Neural crest cell (in vitro differentiated cells): ENCODE measurements at places on chromosomes 3 and 15. TPM values are rescaled to one million over a fixed set of nuclear protein-coding genes. Genes with fewer than 3 reads are reported as not detected.

DNA sequence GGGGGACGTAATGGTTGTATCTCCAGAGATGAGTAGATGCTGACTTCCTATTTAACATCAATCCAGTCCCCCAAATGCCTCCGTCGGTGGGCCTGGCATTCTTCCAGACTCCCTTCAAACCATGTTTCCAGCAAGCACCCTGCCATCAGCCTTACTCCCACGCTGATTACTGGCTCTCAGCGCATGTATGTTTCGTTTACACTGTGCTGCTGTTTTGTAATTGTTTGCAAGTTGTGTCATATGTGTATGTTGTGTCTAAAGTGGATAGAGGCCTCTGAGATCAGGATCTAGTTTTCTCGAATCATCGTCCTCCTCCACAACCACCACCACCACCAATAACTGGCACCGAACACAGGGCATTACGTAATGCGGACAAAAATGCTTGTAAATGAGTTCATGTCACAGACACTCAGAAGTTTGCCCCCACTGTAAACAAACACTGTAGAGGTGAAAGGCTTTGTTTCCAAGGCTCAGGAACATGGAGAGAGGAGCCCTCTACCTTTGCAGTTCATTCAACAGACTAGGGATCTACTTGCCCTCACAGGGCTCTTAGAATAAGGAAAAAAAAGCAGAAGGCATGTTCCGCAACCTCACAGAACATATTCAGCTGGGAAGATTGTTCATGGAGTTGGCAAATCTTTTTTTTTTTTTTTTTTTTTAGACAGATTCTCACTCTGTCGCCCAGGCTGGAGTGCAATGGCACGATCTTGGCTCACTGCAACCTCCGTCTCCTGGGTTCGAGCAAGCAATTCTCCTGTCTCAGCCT, 46.1 kb upstream of the SEMA4B start:
- DNase-seq = no peak

DNA sequence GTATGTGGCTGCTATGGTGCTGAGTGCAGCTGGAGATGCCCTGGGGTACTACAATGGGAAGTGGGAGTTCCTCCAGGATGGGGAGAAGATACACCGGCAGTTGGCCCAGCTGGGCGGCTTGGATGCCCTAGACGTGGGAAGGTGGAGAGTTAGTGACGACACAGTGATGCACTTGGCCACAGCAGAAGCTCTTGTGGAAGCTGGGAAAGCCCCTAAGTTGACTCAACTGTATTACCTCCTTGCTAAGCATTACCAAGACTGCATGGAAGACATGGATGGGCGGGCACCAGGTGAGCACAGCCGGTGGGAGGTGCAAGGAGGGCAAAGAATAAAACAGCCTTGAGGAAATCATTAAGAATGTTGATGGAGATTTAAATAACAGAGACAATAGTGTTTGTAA, 2.9 kb downstream of the ADPRH start:
- no peak for DNase-seq

DNA sequence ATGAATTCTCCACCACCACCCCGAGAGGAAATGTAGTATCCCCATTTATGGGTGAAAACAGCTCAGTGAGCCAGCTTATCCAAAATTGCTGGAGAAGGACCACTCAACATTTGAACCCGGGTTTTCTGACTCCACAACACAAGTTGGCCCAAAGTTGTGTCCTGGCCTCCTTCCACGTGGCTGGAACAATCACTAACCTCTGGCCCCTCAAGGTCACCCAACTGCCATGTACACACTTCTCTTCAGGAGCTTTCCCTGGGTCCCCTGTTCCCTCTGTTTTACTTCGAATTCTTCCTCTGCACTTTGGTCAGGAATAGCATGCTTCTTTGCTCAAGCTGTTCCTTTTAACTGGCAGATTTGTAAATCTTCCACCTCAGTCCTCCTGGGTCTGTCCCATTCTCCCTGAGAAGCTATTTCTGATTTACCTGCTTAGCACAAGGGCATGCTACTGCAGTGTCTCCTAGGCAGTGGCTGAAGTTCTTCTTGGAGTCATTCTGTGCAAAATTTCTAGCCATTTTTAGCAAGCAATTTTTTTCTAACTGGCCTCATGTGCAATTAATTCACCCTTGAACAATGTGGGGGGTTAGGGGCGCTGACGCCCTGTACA, 39.2 kb downstream of the TRIM71 start:
- DNase-seq = no peak

DNA sequence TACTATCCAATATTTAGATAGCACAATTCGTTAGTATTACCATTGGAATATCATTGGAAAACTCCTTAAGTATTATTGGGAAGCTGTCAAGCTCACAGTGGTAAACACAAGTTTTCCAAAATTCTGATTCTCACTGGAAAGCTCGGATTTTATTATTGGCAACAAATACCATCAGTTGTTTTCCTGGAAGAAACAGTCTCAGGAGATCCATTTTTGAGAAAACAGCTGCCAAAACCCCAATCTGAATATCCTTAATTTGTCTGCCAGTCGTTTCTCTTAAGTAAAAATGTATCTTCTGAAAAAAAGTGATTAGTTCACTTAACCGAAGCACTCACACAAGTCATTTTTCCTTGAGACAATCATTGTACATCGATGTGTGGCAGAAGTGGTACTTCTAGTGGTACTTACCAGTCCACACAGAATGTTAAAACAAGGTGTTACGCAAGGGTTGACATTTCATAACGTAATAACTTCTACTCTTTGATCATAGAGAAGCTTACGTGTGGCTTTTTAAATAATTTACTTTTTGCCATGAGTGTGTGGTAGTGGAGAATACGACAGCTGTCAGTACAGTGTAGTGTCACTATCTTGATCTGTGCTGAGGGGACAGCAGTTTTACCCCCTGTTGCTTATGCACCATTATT, 74.9 kb downstream of the FAM43A start:
- DNase-seq = no peak

DNA sequence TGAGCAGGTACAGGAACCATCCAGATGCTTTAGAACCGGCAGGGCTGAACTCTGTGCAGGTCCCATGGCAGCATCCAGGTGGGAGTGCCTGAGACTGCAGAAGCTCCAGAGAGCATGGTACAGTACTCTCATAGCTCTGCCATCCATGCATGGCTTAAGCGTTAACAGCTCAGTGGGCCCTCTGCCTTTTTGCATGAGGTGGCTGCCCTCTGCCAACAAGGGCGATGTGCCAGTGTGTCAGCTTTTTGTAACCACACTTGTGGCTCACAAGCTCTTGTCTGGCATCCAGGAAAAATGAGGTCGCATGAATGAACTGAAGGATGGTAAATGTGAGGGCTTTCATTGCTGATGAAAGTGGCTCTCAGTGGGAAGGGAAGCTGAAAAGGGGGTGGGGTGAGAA, 950.1 kb downstream of the DIPK2A start:
- no peak for DNase-seq

DNA sequence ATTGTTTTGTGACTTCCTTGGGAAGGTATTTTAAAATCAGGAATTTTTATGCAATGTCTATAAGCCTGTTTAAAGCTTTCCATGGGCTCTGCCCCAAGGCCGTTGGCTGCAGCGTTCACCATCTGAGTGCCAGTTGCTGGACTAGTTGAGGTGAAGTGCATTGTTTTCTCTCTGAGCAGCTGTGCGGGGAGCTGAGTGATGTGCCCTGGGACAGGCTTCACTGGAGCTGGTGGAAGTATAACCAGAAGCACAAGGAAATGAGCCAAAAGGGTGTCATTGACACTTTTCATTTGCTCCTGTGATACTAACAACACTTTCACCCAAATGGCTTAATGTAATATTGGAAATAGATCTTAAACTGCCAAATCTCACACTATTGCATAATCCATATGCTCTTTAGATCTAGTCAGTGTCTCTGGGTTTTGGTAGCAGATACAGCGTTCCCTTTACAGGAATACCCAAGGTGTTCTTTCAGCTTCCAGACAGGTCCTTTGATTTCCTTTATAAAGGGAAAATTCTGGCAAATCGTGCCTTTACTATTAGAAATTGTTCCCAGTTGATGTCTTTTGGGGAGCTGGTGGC, 29.2 kb downstream of the APH1B start:
- DNase-seq = no peak

GRCh38 chr3:82100378-82100777, 338.9 kb upstream of the GBE1 start:
- no peak for DNase-seq

GRCh38 chr3:101195951-101196713, 124.2 kb downstream of the IMPG2 start:
- no peak for DNase-seq

DNA sequence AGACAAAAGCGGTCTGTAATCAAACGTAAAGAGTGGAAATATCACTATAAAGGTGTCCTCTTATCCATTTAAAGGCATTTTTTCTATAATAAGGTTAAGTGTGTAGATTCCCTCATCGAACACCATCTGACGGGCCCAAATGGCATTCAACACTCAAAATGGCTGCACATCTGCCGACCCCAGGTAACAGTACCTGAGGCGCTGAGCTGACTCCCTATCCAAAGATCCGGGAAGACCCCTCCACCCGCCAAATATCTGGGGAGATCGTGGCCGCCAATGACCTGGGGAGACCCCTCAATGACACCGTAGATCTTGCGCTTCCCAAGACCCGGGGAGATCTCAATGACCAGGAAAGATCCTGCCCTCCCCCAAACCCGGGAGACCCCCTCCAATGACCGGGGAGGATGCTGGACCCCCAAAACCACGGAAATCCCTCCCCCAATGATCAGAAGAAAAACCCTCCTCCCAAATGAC, 476 bp downstream of the IP6K2 start:
- peak; percentile 8 for DNase-seq

DNA sequence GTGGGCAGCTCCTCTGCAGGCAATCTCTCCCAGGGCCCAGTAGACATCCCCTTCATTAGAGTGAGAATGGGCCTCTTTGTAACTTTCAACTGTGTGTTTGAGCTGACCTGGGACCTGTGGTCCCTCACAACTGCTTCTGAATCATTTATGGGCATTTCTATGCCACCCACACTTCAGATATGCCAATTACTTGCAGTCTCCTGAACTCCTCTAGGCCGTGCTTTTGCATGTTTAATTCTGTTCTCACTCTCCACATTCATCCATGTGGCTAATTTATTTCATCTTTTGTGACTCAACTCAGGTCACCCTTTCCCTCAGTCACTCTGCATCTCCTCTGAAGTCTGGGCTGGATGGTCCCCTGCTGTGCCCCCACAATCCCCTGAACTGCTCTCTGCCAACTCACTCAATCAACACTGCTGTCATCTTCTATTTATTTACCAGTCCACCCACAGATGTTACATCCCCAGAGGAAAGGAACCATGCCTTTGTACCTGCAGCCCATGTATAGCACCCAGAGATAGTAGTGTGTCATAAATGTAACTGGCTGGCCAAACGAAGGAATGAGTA, 364.7 kb downstream of the EPHB1 start:
- no peak for DNase-seq

DNA sequence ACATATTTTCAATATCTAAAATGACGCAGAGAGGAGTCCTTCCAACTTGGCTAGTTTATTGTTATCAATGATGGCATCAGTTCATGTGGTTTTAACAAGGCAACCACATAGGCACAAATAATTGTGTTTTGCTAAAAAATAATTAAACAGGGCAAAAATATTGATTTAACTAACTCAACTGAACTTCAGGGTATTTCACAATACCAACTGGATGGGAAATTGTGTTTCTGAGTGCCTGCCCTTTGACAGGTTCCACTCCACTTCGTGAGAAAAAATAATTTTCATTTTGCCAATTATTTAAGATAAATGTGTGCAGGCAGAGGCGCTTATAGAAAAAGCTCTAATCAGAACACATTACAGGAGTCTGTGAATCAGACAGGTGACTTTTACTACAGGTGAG, 689.3 kb upstream of the CCDC54 start:
- no peak for DNase-seq

DNA sequence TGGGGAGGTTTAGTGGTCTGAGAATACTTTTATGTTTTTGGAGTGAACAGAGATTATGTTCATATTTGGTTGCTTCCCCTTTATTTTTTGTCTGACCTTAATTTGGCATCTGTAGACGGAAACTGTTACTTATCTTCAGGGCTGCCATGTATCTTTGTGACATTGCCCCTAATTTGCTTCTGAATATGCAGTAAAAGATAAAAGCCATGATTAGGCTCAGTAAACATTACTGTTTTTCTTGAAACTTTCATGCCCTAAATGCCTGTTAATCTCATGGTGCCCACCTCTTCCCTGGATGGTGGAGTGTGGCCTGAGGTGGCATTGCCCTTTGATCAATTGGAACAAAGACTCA, 106.7 kb downstream of the C3orf70 start:
- DNase-seq = no peak

- no peak for DNase-seq
Observed at GRCh38 chr3:153287017-153287416, 125.0 kb downstream of the RAP2B start.

DNA sequence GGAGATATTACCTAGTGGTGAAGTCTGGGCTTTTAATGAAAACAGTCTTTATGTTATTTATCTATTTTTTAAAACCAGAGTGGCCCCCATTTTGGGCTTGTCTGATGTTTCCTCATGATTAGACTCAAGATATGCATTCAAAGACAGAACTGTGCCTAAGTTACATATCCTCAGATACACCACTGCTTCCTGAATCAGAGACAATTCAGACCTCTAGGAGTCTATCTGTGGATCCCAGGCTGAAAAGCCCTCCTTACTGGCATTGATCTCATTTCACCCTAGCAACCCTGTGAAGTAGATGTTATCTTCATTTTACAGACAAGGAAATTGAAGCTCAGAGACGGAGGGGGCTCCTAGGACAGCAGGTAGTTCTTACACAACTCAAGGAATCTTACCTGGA, 16.8 kb upstream of the TGM5 start:
- no peak for DNase-seq

DNA sequence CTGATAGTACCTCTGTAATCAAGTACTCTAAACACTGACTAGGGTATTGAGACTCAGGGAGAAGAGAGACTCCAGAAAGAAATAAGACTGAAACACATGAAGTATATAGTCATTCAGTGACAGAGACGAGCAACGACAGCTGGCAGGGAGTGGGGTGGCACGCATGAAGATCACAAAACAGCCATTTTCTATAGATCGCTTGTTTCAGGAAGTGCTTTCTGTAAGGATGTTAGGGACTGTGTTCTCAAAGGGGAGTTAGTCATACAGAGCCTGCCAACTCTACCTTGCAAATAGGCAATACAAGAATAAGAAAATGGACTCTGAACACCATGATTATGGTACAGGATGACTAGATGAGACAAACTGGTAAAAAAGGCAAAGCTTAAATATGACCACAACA, 139.5 kb downstream of the TBL1XR1 start:
- DNase-seq = no peak

- DNase-seq = no peak
Observed at GRCh38 chr3:55615694-55616295, 128.7 kb upstream of the WNT5A start.

- DNase-seq = no peak
Observed at GRCh38 chr15:31342781-31343626, 16.4 kb downstream of the KLF13 start.

Gene TIGIT
- not detected in 2 replicates for total RNA-seq

Gene CRBN
- total RNA-seq = 31.7 and 32.7 TPM in 2 replicates

Gene HTR3C
- total RNA-seq = not detected in 2 replicates

Gene C3orf85
- not detected in 2 replicates for total RNA-seq

Gene CAND2
- total RNA-seq = 14.8 and 15.5 TPM in 2 replicates

Gene IL17RE
- 1.4 and 1.7 TPM in 2 replicates for total RNA-seq

Gene PAQR9
- total RNA-seq = 1.8 and 1.9 TPM in 2 replicates

Gene SEMA3G
- total RNA-seq = 4.1 and 5.2 TPM in 2 replicates

Gene P2RY13
- total RNA-seq = not detected in 2 replicates
